Fibroblast of lung (primary cell): ENCODE measurements at places on chromosomes 16 and 17. TPM values are rescaled to one million over a fixed set of nuclear protein-coding genes. Genes with fewer than 3 reads are reported as not detected.

Gene CACNA1G
- total RNA-seq = 0.26 and 0.99 TPM in 2 replicates

GRCh38 chr17:17702449-17703139 is 21.3 kb downstream of the RAI1 start:
- peaks cover 10% of the 10 kb centered on the region for H3K4me1 ChIP-seq
- no peak overlapping the region for H3K27ac ChIP-seq
- H3K36me3 ChIP-seq = no peaks in the 10 kb centered on the region
- no peak for DNase-seq
- no peak overlapping the region for H3K4me3 ChIP-seq

Gene VTN
- total RNA-seq = 0.17 and 0.51 TPM in 2 replicates

DNA sequence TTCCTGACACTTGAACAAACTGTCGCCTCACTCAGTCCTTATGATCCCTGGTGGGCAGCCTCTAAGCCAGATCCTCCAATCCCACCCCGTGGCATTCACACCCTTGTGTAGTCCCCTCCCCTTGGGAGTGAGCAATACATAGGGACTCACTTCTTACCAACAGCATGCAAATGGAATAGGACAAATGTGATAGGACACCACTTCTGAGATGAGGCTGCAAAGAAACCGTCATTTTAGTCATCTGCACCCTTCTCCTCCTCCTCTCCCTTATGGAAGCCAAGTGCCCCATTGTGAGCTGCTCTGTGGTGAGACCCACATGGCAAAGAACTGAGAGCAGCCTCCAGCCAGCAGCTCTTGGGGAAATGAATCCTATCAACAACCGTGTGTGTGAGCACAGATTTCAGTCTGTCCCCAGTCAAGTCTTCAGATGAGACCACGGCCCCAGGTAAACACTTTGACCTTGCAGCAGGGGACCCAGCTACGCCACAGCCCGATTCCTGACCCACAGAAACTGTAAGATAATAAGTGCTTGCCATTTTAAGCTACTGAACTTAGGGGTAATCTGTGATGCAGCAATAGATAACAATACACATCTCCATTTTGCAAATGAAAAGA is 46.9 kb downstream of the ZFHX3 start:
- H3K4me1 ChIP-seq = peaks cover 4% of the 10 kb centered on the region
- H3K27ac ChIP-seq = no peak overlapping the region
- H3K36me3 ChIP-seq = no peaks in the 10 kb centered on the region
- DNase-seq = no peak
- no peak overlapping the region for H3K4me3 ChIP-seq

DNA sequence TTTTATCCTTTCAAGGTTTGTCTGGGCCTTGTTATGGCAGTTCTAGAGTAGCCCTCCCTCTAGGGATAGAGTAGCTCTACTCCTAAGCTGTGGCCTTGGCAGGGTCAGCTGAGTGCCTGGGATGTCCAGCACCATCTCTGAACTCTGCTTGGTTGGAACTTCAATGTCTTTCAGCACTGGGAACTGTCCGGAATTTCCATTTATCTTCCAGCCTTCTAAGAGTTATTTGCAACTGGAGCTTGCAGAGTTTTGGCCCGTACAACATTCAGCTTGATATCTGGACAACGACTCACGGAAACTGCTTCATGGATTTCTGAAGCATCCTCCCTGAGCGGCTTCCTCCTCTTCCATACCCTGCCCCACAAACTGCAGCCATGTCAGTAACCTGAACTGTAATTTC is 22.9 kb downstream of the MMD start:
- DNase-seq = peak; percentile 50
- no peak overlapping the region for H3K4me3 ChIP-seq
- H3K27me3 ChIP-seq = no peaks in the 10 kb centered on the region
- no peak overlapping the region for H3K27ac ChIP-seq

Gene CD300LB
- total RNA-seq = not detected in 2 replicates

DNA sequence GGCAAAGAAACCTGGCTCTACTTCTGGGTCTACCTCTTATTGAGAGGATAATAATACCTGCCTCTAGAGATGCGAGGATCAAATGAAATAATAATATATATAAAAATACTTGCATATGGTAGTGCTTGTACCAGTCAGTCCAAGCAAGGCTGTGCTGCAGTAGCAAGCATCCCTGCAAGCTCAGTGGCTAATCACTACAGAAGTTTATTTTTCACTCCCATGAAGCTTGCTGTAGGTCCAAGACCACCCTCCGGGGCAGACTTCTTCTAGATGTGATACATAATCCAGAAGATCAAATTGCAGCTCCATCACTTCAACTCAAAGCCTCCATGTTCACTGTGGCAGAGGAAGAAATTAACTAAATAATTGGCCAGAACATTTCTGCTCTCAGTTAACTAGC is 48.9 kb upstream of the NKD1 start:
- H3K4me3 ChIP-seq = no peak overlapping the region
- H3K27me3 ChIP-seq = no peaks in the 10 kb centered on the region
- no peak for DNase-seq
- no peaks in the 10 kb centered on the region for H3K36me3 ChIP-seq
- H3K27ac ChIP-seq = no peak overlapping the region
- H3K4me1 ChIP-seq = no peaks in the 10 kb centered on the region

- H3K4me1 ChIP-seq = peaks cover 2% of the 10 kb centered on the region
- no peaks in the 10 kb centered on the region for H3K27me3 ChIP-seq
- H3K4me3 ChIP-seq = no peak overlapping the region
- H3K36me3 ChIP-seq = peaks cover 4% of the 10 kb centered on the region
- DNase-seq = no peak
These were observed 38.7 kb downstream of the TIMM22 start for GRCh38 chr17:1035546-1036170.

- H3K27ac ChIP-seq = no peak overlapping the region
- H3K4me1 ChIP-seq = peaks cover 2% of the 10 kb centered on the region
- no peaks in the 10 kb centered on the region for H3K27me3 ChIP-seq
- no peak for DNase-seq
These were observed 35.8 kb downstream of the MRTFB start for GRCh38 chr16:14106961-14107360.

Gene OSBPL7
- 5.4 and 7.1 TPM in 2 replicates for total RNA-seq

GRCh38 chr17:66281661-66282369 is 20.6 kb upstream of the PRKCA start:
- H3K4me3 ChIP-seq = no peak overlapping the region
- H3K27ac ChIP-seq = no peak overlapping the region
- no peaks in the 10 kb centered on the region for H3K4me1 ChIP-seq
- H3K36me3 ChIP-seq = no peaks in the 10 kb centered on the region

DNA sequence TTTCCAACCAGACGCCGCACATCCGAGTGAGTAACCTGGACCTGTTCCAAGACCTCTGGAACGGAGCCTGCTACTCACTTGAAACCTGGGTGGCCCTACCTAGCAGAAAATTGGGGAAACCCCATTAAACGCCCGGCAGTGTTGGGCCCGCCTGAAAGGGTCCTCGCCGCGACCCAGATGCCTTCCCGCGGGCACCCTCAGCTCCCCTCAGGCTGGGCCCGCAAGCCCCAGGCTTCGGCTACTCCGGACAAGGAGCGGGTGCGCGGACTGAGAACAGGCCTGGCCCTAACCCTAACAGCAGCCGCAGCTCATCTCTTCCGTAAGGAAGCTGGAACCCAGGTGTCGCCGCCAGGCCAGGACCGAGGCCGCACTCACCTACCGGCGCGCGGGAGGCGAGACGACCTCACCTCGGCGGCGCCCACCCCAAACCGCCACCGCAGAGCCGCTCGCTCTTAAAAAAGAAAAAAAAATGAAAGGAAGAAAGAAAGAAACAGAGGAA is 344 bp downstream of the PSME3IP1 start:
- peaks cover 3% of the 10 kb centered on the region for H3K4me1 ChIP-seq
- H3K36me3 ChIP-seq = no peaks in the 10 kb centered on the region
- no peaks in the 10 kb centered on the region for H3K27me3 ChIP-seq
- H3K27ac ChIP-seq = peak overlapping the region; percentile 91
- H3K4me3 ChIP-seq = peak overlapping the region; percentile 89

GRCh38 chr16:3716831-3717234 is 491 bp downstream of the TRAP1 start:
- H3K36me3 ChIP-seq = peaks cover 8% of the 10 kb centered on the region
- DNase-seq = no peak
- no peaks in the 10 kb centered on the region for H3K27me3 ChIP-seq
- H3K4me3 ChIP-seq = peak overlapping the region; percentile 88

- no peaks in the 10 kb centered on the region for H3K27me3 ChIP-seq
- H3K36me3 ChIP-seq = no peaks in the 10 kb centered on the region
- H3K27ac ChIP-seq = no peak within 1 kb of the TSS
These were observed at the start of gene TNFRSF17 for GRCh38 chr16:11964761-11965551. Gene TNFRSF17, plus strand, starts transcription at chr16:11965210. Its CDS starts 115 bp downstream, at chr16:11965325.

DNA sequence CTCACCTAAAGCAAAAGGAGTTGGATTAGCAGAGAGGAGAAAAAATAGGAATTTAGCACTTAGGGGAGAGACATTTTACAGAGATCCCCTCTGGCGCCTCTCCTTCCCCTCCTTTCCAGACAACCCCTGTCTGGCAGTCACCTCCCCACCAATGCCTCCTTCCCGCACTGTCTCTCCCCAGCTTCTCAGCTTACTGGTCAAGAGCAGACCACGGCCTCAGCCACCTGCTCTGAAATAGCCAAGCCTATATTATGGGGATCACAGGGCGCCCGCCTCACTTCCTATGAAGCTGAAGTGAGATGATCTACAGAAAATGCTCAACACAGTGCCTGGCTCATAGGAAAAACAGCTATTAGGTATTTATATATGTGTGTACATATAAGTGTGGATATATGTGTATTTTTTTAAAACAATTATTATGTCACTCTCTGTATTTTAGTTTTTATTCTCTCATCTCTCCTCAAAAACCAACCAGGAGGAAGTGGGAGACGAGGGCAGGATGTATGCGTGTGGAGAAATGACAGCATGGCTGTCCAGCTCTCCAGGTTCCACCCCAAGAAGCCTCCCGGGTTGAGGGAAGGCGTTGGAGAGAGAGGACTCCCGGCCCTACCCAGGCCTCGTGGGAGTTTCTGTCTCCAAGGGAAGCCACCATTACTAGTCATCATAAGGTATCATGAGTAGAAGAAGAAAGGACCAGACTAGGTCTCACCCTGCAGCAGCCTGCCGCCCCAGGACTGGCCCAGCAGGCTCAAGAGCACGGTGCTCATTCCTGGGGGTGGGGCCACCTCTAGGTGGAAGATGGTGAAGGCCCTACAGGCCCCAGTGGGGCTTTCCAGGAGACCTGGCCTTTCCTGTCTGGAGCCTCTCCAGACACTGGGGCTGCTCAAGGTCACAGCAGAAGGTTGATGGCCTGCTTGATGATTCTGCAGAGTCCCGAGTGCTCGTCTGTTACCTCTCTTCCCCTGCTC is 27.2 kb downstream of the MAP3K14 start:
- H3K4me1 ChIP-seq = peaks cover 20% of the 10 kb centered on the region
- H3K4me3 ChIP-seq = no peak overlapping the region
- H3K27me3 ChIP-seq = no peaks in the 10 kb centered on the region
- DNase-seq = no peak

DNA sequence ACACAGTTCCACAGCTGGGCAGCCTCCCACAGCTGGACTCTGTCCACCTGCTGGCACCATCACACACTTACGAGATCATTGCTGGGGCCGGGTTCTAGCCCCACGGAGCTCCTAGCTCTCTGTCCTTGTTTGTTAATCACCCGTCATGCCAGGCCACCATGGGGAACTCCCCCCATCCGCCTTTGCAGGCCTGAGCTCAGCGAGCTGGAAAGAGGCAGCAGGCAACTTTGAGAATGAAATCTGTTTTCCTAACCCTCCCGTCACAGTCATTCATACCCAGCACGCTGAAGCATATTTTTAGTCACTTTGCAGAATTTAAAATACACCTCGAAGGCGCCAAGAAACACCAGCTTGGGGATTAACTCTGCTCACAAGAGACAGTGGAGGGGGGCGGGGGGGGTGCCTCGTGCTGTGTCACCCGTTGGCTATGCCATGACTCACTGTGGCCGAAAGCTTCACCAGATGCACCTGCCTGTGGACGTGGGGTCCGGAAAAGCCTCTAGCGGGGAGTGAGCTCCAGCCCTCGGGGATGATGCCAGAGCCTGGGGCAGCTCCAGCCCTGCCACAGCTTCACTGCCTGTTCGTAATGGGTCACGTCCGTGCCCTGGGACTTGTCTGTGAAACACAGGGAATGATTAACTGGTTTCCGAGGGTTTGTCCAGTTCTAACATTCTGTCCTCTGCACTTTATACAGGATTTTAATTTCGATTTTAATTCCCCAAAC is 1.4 kb upstream of the SPNS2 start:
- H3K4me1 ChIP-seq = no peaks in the 10 kb centered on the region
- H3K27me3 ChIP-seq = peaks cover 18% of the 10 kb centered on the region
- H3K4me3 ChIP-seq = no peak overlapping the region
- no peak for DNase-seq
